ENCODE measurements at places on chromosomes 5 and 9. TPM values are rescaled to one million over a fixed set of nuclear protein-coding genes. Genes with fewer than 3 reads are reported as not detected.

The BHMT2 gene
- total RNA-seq = not detected

The CDKN2B gene
- 0.38 TPM for total RNA-seq

The SOHLH1 gene
- not detected for total RNA-seq

The ANKRD18A gene
- total RNA-seq = not detected

The DAB2IP gene
- 0.75 TPM for total RNA-seq

The ZBED3 gene
- 3.5 TPM for total RNA-seq

DNA sequence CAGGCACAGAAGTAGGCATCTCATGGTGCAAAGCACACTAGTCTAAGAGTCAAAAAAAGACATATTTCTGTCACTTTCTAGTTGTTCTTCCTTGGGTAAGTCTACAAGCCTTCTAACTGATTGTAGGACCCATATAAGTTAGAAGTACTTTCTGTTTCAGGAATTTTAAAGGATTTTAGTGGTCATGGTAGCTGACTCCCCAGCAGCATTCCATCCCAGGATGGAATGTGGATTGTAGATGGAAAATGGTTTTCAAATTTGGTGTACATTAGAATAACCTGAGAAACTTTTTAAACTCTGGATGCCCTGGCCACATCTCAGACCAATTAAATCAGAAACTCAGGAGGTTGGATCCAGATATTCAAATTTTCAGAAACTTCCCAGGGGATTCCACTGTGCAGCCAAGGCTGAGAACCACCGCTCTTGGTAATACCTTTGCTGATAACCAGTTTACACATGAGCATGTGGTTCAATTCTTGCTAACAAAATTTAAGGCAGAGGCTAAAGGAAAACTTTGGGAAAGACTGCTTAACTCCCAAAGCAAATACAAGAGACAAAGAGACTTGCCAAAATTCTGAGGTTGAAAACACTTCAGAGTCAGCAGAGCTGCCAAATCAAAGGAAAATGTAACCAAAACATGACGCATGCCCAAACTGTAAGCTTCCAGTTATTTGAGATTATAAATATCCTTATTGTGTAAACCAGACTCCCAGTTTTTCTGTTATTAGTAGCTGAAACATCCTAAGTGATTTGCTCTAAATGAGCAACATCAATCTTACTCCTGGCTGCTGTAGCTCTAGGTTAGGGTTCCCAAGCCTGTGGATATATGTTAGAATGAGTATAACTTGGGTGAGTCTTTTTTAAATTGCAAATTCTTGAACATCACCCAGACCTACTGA lies 145.4 kb upstream of the MTAP start:
- DNase-seq = no peak

DNA sequence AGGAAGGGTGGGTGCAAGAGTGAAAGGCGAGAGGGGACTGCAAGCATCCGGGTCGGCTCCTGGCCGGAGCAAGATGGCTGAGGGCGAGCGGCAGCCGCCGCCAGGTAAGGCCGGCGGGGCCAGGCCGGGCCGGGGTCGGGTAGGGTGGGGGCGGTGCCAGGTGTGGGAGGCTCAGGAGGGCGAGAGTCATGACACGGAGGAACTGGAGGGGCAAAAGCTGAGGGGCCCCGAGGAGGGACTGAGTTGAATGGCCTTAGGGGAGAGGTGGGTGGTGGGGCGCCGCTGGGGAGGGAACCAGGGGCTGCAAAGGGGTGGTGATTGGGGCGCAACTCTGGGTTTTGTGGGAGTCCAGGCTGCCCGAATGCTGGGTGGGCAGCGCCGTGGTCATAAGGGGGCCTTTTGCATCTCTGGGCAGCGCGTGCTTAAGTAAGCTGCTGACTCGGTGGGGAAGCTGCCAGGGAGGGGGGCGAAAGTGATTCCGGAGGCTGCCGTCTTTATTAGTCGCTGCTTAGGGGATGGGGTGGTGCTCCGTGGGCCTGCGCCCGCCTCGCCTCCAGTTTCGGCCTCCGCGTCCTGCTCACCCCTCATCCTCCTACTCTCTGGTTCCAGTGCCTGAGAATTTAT lies 425 bp downstream of the PTPA start:
- DNase-seq = no peak

GRCh38 chr5:71862507-71863060 lies 143.5 kb downstream of the CARTPT start:
- no peak for DNase-seq

GRCh38 chr5:177113566-177114424 lies 19.8 kb upstream of the NSD1 start:
- peak; percentile 73 for DNase-seq

DNA sequence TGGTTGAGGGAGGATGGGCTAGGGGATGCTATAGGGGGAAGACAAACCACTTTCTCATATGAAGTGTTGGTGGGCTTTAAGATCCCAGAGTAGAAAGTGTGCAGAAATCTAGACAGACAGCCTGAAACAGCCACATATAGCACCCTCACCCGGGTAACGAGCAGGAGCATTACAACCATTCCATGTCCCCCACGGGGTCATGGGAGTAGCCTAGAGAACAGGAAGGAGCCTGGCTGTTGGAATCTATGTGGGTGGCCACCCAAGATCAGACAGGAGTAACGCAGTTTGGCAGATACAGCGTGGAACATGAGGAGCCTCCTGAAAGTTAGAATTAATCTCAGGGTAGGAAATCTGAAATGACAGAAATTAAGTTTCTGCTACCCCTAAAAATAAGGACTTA lies 146.1 kb upstream of the RAI14 start:
- no peak for DNase-seq

DNA sequence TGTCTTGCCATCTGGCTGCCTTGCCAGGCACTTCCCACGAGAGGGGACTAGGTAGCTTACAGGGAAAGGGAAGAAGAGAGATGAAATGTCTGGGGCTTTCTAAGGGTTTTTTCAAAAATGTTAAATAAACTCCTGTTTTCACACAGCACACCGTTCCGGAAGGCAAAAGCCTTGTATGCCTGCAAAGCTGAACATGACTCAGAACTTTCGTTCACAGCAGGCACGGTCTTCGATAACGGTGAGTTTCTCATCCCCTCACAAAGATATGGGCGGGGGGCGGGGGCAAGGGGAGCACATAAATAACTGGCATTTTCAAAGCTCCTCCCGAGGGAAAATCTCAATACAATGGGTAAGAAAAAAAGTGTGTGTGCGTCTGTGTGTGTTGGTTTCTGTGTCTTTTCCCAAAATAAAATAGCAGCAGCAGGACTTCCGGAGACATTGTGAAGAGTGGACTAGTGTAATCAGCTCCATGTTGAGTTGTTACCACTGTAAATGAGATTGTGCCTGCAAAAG lies 189.6 kb downstream of the NR3C1 start:
- DNase-seq = no peak

- DNase-seq = no peak
These were observed 78.4 kb upstream of the CKMT2 start for GRCh38 chr5:81154725-81155124.

- DNase-seq = no peak
These were observed 11.6 kb downstream of the TMOD1 start for GRCh38 chr9:97512966-97513560.

- DNase-seq = peak; percentile 36
These were observed 48.2 kb downstream of the DAB2IP start for GRCh38 chr9:121699571-121700164.

Measured in activated B cell treated with CpG ODN at 0.5 μM for 24 hours (primary cell).